EH (cell line): ENCODE measurements at places on chromosomes 7 and 10.

- DNase-seq, result no peak
Measured at GRCh38 chr10:30630571-30630970, 1.0 kb upstream of the LYZL2 start.

GRCh38 chr7:47225387-47226131 is 356.4 kb downstream of the TNS3 start:
- peak; percentile 30 for DNase-seq

- DNase-seq, result peak; percentile 63
Measured at GRCh38 chr7:131400681-131401176, 73.1 kb downstream of the MKLN1 start.

DNA sequence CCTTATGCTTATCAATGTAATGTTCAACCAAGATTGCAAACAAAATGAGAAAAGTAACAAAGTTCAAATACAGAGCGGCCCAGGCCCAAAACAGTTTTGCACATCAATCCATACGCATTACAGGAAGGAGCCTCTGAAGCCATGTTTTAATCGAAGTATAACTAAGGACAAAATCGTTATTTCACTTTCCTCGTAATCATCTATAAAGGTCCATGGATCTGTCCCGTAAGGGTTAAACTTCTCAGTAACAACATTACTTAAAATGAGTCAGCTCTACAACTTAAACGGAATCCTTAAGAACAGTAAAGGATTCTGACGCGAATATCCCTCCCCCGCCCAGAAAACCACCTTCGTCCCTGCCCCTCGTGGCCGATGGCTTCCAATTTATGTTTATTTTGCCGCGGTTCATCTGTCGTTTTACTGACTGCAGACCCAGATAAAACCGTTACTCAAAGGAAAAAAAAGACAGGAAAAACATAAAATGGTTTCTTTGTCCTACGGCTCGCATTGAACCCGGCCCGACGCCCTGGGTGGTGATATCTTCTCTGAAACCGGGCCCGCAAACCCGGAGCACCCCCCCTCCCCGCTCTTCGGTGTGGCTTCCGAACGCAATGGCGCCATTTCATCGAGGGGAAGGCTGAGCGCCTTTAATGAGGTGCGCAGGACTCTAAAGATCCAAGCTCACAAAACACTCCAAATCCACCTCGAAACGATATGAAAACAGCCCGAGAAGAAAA is 1.1 kb downstream of the HNRNPA2B1 start:
- peak; percentile 56 for DNase-seq

- DNase-seq, result no peak
Measured at GRCh38 chr7:129435414-129435829, 1.2 kb downstream of the STRIP2 start.

GRCh38 chr7:91869661-91870060 is 10.8 kb downstream of the MTERF1 start:
- no peak for DNase-seq

GRCh38 chr10:34861293-34862021 is 46.4 kb upstream of the PARD3 start:
- no peak for DNase-seq

GRCh38 chr7:33186192-33186591 is 56.8 kb downstream of the BBS9 start:
- DNase-seq, result peak; percentile 57

DNA sequence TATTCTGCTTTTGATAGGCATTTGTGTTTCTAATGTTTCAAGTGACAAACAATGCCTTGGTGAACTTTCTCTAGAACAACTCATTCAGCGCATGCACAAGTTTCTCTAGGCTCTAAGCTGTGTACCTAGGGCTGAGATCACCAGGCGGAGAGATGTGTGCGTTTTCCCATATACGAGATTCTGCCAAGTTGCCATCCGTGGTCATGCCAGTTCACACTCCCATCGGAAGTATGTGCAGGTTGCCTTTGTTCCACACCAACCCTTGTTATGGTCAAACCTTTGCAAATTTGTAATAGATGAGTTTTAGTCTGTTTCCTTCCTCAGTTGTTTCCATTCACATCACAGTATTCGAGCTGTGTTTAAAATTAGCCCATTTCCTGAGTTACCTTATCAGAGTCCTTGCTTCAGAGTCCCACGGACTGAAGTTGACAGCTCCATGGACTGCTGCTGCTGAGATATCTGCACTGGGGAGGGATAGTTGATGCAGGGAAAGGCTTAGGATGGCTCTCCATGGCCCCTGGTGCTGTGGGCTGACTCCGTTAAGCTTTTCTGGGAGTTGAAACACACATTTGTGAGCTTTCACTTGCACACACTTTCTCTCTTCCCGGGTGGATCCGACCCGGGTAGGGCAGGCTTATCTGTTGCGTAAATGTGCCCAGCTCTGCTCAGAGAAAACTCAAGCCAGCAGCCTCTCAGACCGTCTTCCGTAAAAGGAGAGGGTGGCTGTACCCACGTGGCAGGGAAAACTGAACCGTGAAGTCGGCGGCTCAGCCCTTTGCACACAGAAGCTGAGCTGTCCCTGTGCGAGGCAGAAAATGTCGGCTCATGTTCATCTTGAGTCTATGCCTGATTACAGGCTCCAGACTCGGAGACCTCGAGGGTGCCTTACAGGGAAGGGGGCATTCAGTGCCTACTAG is 49.4 kb downstream of the HK1 start:
- DNase-seq, result peak; percentile 77

DNA sequence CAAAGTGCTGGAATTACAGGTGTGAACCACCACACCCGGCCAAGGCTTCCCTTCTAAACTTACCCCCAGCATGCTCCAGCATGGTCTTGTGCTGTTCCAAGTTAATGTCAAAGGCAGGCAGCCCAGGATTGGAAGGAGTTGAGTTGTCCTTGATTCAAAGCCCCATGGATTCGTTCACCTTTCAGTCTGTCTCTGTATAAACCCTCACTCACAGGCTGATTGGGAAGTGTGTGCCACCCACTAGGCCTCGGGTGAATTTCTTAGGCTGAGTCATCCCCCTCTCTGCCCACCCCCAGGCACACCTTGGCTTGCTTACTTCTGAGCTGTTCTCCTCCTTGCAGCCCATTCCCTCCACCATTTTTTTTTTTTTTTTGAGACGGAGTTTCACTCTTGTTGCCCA is 13.3 kb upstream of the PRDX3 start:
- no peak for DNase-seq

DNA sequence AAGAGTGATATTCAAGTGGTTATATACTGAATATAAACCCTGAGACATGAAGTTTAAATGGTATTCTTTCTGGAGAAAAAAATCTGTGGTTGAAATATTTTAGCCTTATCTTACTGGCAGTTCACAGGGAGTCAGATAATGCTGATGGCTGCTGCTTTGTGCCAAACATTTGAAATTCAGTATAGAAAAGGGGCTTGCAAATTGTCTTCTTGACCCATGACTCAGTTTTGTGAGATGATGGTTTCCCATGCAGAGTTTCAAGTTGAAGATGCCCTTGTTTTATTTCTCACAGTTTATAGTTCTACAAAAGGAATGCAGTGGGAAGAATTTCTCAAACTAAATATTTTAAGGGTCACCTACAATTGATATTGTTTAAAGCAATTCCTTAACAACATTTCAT is 251.1 kb upstream of the MEOX2 start:
- DNase-seq, result peak; percentile 24
